ENCODE measurements at places on chromosomes 1 and 21. TPM values are rescaled to one million over a fixed set of nuclear protein-coding genes. Genes with fewer than 3 reads are reported as not detected.

- no peaks in the 10 kb centered on the region for H3K27me3 ChIP-seq
- H3K4me1 ChIP-seq = peaks cover 24% of the 10 kb centered on the region
- 0 out of 2 replicates have a peak overlapping the region, but pooled peaks have one; percentile 2 for H3K4me3 ChIP-seq
- no peak overlapping the region for H3K27ac ChIP-seq
Observed at GRCh38 chr1:1775327-1776226, 2.7 kb downstream of the NADK start.

- H3K4me3 ChIP-seq = no peak overlapping the region
- H3K4me1 ChIP-seq = peaks cover 15% of the 10 kb centered on the region
Observed at GRCh38 chr1:38451541-38451993, 405.0 kb upstream of the POU3F1 start.

GRCh38 chr1:175656416-175656815 is 87.0 kb downstream of the TNR start:
- no peak overlapping the region for H3K27ac ChIP-seq
- DNase-seq = no peak
- no peaks in the 10 kb centered on the region for H3K4me1 ChIP-seq
- H3K4me3 ChIP-seq = no peak overlapping the region
- H3K27me3 ChIP-seq = no peaks in the 10 kb centered on the region
- no peaks in the 10 kb centered on the region for H3K36me3 ChIP-seq

- H3K27ac ChIP-seq = peak overlapping the region; percentile 48
- DNase-seq = peak; percentile 33
Observed at GRCh38 chr1:36366091-36366661, 19.5 kb downstream of the STK40 start.

The TNFRSF9 gene
- not detected for total RNA-seq

The C1QTNF12 gene
- 0.38 TPM for total RNA-seq

The FLG2 gene
- not detected for total RNA-seq

The CNIH3 gene
- 6.4 TPM for total RNA-seq

The FAAH gene
- 0.97 TPM for total RNA-seq
